ENCODE measurements at places on chromosomes 4 and X.

DNA sequence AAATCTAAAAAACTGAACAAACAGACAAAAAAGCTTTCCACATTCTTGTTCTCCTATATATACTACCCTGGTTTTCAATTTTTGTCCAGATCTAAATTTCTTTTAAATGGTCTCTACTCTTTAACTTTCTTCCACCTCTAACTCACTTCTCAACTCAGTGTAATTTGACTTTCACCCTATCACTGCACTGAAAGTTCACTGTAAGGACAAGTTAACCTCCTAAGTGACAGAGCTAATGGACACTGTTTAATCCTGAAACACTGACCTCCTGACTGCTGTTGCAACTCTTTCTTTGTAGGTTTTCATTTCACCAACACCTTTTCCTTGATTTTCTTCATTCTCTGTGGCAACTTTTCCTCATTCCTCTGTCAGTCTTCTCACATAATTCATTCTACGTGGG lies 50.0 kb downstream of the ATOH1 start:
- DNase-seq: no peak

DNA sequence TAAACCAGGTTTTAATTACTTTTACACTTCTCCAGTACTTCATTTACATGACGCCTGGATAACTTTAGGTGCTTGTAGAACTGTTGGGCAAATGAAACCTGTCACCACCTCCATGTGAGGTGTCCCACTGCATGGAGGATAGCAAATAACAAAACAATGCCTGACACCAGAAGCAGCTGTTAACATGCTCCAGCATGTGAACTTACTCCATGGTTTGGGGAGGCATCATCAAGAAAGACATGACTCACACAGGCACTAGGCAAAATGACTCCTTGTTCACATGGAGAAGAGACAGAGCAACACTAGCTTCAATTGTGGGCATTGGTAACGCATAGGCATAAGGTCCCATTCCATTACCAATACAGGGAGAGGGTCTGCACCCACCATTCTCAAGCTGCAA lies 198.1 kb upstream of the F9 start:
- no peak for DNase-seq

DNA sequence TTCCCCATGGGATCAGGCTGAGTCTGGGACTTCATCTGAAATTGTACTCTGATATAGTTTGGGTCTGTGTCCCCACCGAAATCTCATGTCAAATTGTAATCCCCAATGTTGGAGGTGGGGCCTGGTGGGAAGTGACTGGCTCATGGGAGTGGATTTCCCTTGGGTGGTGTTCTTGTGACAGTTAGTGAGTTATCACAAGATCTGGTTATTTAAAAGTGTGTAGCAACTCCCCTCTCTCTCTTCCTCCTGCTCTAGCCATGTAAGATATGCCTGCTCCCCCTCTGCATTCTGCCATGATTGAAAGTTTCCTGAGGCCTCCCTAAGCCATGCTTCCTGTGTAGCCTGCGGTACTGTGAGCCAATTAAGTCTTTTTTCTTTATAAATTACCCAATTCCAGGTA lies 61.0 kb downstream of the RASGEF1B start:
- no peak for DNase-seq

- DNase-seq: no peak
Measured at GRCh38 chr4:121428721-121429120, 47.9 kb upstream of the QRFPR start.

- DNase-seq: no peak
Measured at GRCh38 chrX:82534086-82534597, 973.9 kb upstream of the POU3F4 start.

GRCh38 chr4:142846108-142846728 lies at the start of gene INPP4B:
Gene INPP4B (minus strand): TSS chr4:142846301.
- peak; percentile 36 for DNase-seq

DNA sequence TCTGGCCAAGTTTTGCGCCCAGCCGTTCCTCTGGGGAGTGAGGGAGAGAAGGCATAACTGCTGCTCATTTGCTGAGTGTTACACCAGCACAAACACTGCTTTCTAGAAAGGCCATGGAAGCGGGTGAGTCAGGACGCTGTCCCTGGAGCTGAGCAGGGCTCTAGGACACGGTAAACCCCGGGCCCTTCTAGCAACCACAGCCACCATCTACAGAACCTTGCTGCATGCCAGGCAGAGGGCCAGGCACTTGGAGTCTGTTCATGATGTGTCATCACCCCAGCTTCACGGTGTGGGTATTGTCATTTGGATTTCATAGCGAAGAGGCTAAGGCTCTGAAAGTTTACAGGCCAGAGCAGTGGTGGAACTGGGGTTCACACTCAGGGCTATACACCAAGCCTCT lies 31.8 kb upstream of the C4orf50 start:
- no peak for DNase-seq

- DNase-seq: no peak
Measured at GRCh38 chr4:128840711-128841318, 31.3 kb downstream of the JADE1 start.

DNA sequence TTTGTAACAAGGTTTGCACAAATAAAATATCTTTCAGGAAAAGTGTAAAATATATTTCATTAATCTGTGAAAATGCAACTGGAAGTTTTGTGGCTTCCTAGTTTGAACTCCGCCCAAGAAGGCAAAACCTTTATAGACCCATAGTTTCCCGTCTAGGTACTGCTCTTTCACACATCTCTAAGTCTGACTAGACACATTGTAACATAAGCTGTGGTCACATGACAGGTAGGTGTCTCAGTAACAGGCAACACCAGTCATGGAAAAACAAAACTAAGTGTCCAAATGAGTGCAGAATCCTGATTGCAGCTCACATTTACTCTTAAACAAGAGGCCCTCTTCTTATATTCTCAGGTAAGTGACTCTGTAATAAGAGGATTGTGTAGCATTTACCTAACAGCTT lies 55.6 kb downstream of the SNCA start:
- DNase-seq: no peak

DNA sequence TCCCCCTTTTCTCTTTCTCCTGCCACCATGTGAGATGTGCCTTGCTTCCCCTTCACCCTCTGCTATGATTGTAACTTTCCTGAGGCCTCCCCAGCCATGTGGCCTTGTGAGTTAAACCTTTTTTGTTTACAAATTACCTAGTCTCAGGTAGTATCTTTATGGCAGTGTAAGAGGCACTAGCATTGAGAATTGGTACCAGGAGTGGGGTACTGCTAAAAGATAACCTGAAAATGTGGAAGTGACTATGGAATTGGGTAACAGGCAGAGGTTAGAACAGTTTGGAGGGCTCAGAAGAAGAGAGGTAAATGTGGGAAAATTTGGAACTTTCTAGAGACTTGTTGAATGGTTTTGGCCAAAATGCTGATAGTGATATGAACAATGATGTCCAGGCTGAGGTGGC lies 182.0 kb downstream of the CHM start:
- no peak for DNase-seq

DNA sequence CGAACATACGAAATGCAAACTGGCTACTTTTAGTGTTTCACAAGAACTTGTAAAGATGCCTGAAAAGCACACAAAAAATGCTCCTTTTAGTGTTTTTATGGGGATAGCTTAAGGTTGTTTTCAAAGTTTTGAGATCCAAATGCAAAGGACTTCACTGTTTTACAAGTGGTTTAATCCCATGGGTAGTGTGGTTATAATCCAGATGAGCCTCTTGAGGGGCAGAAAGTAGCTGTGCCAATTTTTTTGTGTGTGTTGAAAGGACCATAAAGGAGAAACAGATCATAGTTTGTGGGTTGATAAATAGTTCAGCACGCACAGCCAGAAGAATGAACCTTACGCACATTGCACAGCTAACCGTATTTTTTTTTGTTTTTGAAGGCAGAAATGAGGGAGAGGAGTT lies 126.9 kb upstream of the GIMD1 start:
- DNase-seq: no peak

DNA sequence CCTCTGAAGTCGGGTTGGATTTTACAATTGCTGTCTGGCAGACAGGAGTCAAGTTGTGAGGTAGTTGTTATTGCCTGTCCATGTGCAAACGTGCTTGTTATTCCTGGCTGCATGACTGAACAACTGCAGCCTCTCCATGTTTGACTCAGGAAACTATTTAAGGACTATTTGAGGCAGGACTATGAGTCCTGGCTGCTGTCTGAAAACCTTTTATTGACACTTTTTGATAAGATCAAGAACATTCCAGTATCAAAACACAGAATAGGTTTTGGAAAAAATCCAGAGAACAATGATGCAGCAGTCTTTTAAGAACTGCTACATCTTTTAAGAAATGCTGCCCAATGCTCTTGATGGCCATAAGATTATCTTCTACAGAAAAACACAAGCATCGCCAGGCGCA lies 10.0 kb upstream of the SPRY1 start:
- no peak for DNase-seq

DNA sequence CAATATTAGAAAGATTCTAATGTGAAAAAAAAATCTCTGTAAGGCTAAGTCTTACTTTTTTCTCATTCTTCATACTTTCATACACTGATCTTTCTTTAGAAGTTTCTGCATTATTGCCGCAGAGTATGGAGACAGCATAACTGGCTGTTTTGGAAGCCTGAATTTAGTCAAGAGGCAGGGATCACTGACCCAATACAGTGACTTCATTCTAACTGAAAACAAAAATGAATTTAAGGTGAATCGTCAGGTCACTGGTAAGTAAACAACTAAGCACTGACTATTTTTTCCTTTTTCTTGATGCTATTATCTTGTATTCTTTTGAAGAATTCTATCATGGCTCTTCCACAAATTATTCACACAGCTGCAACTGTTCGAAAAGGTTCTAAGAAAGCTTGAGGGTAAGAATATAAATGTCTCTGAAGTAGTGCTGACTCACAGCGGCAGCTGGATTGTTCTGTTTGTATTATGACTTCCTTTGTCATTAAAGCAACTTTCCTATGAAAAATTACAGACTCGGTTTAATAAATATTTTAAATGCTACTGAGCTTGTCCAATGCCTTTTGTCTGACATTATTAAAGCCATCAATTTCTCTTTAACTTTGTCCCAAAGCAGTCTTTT lies 609.3 kb downstream of the FSTL5 start:
- no peak for DNase-seq

- DNase-seq: no peak
Measured at GRCh38 chr4:159252491-159252890, 149.6 kb downstream of the RAPGEF2 start.

DNA sequence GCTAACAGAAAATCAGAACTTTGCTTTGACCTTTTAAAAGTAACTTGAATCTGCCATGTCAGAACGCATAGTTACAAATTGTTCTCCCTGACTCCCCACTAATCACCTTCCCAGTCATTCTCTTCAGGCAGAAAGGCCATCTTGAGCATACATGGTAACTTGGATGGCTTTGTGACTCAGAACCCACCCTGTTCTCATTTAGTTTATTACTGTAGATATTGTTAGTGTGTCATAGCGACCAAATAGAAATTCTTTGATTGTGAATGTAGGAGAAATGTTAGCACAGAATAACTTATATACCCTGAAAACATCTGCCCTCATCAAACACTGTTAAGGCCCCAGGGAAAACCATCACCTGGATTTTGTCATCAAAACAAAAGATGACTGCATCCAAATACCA lies 382.0 kb downstream of the MAGEB5 start:
- DNase-seq: no peak

GRCh38 chrX:3257471-3257870 lies 89.0 kb downstream of the MXRA5 start:
- DNase-seq: no peak

GRCh38 chrX:120824021-120824420 lies 51.6 kb downstream of the CT47B1 start:
- no peak for DNase-seq

- DNase-seq: no peak
Measured at GRCh38 chrX:76109654-76110053, 63.2 kb upstream of the PBDC1 start.

DNA sequence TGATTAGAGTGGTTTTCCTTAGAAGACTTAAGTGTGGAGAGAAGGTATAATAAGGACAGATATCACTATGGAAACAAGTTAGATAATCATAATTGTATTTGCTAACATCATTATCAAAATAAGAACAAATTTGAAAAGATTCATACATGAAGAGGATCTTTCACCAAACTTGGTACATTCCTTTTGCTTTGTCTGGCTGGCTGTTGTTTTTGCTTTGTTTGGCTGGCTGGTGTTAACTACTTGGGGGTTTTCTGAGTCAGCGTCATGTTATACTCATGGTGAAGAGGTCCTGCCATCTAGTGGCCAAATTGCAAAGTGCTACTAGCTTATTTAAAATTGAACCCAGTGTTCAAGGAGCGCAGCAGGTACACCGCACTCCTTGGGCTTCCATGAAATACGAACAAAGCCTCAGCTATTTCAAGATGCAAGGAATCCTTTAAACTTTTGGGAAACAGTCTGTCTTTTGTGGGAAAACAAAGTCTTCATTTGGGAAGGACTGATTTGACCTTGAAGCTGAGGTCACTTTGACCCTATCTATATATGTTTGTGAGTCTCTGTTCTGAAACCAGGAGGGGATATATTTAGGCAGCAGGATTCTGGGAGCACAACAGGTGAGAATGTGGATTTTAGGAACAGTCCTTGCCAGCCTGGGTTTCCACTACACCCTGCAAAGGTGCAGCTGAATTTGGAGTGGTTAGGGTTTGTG lies 129.7 kb downstream of the PLS3 start:
- DNase-seq: peak; percentile 64

DNA sequence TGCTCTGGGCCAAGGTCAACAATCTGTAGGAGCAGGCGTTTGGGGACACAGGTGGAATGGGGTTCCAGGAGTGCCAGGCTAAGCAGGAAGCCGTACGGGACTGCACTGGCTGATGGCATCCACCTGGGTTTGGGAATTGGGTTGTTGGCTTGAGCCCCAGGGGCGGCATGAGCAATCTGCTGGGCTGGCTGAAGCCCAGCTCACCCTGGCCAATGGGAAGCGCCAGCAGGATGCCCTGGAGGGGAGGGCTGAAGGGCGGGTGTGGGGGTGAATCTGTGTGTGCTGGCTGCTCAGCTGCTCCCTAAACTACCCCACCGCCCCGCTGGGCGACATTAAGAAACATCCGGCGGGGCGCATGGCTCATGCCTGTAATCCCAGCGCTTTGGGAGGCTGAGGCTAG lies 8.9 kb upstream of the RGS12 start:
- no peak for DNase-seq

DNA sequence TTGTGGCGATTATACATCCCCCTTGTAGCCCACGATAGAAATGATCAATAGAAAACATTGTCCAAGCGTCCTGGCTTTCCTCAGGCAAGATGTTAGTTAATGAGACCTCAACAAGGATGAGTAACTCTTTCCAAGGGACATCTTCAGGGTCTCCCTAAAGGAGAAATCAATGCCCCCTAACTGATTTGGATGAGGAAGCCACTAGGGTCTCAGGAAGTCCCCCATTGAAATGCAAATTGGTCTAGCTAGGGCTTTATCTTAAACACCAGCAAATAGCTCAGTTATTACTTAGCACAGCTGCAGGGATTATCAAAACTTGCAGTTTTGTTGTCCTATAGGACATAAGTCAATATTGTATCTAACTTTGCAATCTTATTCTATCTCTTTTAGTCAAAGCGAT lies 721.5 kb downstream of the IL1RAPL1 start:
- no peak for DNase-seq

GRCh38 chr4:112888622-112889021 lies 160.8 kb upstream of the ANK2 start:
- no peak for DNase-seq

GRCh38 chr4:153114771-153115321 lies 89.4 kb upstream of the TRIM2 start:
- DNase-seq: no peak

All from GM13976 (cell line).